ENCODE measurements at places on chromosomes 5 and 9.

DNA sequence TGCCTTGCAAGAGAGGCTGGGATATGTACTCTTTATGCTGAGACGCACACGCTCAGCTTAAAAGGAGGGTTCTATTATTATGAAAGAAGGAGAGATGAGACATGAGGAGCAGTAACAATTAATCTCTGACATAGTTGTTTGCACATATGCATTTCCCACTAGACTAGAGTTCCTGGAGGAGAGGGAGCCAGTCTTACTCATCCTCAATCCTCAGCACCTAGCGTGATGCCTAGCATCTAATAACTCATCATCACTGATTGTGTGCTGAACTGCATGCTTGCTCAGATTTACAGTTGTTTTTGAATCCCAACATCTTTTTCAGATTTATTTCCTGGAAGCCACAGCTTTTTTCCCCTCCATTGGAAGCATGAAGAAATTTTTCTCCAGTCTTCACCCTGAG, 35.5 kb downstream of the GCNT4 start:
- no peak for DNase-seq

GRCh38 chr5:257148-257547, 14.3 kb upstream of the PDCD6 start:
- DNase-seq = no peak

DNA sequence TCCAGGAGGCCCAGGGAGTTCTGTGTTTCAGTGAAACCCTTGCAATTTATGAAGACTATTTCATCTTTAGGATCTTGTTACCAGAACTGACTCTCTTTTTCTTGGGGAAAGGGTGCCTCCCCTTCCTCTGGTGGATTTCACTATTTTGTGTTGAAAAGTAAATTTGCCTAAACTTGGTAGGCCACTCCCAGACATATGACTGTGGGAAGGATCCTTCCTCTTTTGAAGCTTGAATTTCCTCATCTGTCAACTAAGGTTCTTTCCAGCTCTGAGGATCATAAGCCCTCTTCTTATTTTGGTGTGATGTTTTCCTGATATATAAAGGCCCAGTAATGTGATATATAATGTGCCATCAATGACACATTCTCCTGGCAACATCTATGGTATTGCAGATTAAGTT, 59.1 kb upstream of the ZFAND5 start:
- no peak for DNase-seq

DNA sequence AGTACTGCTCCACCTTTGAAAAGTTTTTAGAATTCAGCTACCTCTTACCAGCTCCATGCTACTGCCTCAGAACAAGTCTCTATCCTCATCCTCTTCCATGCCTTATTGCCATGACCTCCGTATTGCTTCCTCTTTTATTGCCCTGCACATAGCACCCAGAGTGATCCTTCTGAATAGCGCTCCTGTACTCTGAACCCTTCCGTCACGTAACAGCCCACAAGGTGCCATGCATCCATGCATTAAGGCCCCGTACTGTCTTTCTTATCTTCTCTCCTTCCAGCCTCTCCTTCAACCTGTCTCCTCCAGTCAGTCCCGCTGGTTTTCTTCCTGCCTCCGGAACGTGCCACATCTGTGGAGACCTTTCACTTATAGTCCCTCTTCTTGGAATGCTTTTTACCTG, 273.3 kb upstream of the SEMA6A start:
- no peak for DNase-seq

GRCh38 chr9:121399883-121400607, 30.0 kb upstream of the STOM start:
- DNase-seq = no peak

GRCh38 chr9:130824079-130824478, 11.0 kb upstream of the ABL1 start:
- DNase-seq = no peak

DNA sequence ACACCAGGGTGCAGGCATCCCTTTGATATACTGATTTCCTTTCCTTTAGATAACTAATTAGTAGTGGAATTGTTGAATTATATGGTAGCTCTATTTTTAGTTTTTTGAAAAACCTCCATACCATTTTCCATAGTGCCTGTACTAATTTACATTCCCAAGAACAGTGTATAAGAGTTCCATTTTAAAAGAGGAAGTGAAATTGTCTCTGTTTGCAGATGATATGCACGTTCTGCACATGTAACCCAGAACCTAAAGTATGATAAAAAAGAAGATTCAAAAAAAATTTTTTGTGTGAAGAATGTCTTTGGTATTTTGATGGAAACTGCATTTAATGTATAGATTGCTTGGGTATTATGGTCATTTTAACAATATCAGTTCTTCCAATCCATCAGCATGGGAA, 424.0 kb upstream of the CCNH start:
- no peak for DNase-seq

DNA sequence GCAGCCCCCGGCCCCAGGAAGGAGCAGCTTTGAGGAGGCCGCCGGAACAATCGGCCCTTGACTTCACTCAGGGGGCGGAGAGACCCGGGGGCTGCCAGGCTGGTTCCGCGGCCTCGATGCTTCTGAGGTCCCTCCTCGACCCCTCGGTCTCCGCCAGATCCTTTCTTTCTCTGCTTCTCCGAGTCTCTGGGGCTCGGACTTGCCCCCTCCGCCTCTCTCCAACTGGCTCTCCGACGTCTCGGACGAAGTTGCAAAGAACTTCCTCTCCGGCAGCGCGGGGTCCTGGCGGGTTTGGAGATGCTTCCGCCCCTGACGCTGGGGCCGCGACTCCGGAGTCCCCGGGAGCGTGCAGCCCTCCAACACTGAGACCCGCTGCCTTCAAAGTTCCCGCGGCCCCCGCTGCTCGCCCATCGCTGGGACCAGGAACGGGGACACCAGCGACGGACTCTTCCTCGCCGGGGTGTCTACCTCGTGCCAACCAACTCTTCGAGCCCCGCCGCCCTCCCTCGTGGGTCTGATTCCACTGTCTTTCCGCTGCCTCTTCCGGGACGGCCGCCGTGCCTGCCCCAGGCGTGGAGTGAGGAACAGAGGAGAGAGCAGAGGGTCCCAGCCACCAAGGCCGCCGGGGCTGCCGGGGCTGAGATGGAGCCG, 7.0 kb downstream of the PAX5 start:
- no peak for DNase-seq

DNA sequence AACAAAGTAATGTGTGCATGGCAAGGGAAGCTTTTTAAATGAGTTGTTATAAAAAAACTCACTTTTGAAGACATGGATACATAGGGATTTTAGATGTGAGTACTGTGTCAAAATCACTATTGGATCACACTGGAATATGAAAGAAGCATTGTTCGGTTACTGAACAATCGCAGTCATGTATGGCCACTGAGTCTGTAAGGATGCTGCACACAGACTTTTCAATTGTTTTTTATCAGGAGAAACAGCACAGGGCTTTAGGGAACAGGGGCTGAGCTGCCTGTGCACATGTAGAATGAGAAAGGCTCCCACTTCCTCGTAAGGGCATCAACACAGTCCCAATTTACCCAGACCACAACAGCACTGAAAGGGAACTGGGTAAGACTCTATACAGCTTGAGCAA, 1333.9 kb upstream of the DMAC1 start:
- no peak for DNase-seq

- no peak for DNase-seq
These were observed 157.8 kb downstream of the MED10 start for GRCh38 chr5:6220346-6221088.

- DNase-seq = no peak
These were observed 8.5 kb upstream of the CSNK1A1 start for GRCh38 chr5:149559706-149560105.

GRCh38 chr5:11905206-11905605, 960 bp upstream of the CTNND2 start:
- no peak for DNase-seq

DNA sequence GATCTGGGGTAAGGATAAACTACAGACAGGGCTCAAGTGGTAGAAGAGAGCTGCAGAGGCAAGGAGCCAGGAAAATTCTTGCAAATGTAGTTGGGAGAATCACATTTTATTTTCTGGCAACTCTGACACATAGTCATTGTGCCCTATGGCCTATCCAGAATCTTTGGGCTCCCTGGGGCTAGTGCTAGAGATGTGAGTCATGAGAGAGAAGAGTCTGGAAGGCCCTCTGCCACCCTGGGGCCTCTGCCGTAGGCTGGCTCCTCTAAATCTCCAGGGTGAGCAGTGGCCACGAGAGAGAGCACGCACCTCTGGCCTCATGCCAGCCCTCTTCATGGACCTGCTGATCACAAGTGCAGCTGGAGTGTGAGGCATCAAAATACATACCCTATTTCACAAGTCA, 74.3 kb upstream of the SSBP2 start:
- DNase-seq = no peak

GRCh38 chr9:90459321-90459720, 183.3 kb downstream of the DIRAS2 start:
- DNase-seq = no peak

DNA sequence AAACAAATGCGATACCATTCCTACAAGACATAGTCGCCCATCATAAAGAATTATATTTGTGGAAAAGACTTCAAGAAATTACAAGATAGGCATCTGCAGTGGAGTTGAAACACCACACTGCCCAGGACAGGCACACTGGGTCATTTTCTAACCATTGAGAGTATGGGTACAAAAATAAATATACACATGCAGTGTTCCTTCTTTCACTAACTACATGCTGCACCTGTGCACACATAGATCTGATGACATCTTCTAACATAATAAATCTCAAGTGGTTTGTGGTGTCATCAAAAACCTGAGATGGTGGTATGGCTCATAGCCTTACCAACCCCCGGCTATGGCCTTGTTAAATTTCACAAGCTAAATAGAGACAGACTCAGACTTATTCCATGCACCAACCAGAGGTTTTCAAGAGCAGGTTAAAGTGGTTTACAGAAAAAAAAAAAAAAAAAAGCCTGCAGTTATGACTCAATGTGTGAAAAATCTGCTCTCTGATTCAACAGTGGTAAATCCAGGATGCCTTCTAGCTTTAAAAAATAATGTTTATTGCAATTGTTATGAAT, 12.4 kb upstream of the NFIB start:
- DNase-seq = no peak

DNA sequence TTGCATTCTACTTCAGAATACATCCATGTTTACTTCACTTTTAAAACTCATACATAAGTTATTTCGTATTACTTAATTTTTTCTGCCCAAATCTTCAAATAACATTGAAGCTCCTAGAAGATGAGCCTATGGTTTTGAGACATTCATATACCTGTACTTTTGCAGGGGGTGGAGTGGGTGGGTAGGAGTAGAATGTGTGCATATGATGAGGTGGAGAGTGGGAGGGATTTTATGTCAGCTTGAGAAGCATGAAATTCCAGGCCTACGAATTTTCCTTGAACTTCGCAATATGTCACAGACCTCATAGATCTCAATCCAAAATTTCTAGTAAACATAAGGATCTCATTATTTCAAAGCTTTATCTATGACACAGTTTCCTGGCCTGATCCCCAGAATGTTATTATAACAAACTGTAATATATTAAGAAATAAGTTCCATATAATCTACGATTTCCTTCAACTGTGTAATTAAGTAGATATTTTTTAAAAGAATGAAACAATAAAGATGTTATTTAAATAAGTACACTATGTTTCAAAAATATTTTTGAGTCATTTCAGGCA, 19.7 kb upstream of the MOB3B start:
- no peak for DNase-seq

DNA sequence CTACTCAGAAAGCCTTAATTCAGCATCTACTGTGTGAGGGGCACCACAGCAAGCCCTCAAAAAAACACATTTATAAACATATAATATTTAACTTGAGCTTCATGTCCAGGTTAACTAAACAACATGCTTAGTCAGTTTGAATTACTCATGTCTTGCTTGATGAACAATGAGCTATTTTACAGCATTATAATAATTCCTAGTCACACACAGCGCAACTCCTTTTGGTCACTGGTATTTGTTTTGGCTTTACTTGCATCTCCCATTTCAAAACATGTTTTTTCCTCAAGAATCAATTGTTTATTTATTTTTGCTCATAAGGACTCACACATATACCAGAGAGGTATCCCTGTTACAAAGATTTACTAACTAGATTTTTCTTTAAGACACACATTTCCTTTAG, 616.7 kb upstream of the DAB2 start:
- DNase-seq = no peak

DNA sequence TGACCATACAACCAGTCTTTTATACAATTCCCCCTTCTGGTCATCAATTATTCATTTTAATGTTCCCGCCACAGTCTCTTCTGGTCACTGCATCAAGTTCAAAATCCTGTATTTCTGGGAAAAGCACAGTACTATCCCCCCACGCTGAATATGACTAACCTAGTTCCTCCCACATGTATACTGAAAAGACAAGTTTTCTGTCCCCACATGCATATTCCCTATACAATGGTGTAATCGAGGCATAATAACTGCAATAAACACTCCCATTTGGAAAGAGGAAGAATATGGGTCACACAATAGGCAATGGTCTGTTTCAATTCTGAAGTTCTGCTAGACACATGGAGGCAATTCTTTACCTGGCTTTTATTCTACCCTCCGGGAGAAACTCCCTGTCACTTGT, 344.9 kb downstream of the EFNA5 start:
- no peak for DNase-seq

DNA sequence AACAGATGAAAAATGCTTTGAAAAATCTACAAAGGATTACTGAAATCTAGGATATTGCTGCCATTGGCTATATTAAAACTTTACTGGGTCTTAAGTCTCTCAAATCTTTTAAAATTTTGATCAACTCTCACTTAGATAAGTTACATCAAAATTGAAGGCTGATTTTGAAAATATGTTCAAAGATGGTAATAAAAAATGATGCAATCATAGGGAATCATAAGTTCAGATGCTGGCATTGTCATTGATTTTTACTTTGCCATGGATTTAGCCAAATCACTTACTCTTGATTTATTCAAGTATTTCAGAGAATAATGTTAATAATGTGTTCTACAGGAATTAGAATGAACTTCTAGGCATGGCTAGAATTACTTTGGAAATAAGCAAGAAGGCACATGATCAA, 24.2 kb downstream of the LARS1 start:
- DNase-seq = no peak

GRCh38 chr5:10712574-10713366, 48.3 kb downstream of the DAP start:
- DNase-seq = no peak

DNA sequence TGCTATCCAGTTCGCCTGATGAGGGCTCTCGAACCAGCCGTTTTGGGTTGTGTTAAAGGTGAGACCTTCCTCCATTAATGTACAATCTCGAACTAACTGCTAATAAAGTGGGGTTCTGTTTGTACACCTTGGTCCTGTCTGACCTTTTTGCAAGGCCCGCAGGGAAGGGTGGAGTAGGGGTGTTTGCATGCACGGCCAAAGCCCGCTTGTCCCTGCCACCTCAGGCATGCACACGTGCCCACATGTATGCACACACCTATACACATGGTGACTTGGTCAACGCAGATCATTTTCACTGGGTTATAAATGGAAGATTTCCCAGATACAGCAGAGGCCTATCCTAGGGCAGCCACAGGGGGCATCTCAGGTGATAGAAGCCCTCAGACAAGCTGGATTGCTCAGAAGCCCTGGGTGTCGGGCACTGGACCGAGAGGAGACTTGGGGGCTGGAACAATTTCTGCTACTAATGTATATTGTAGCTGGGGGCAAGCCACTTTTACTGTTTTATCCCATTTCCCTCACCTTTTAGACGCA, 50.2 kb downstream of the NDST1 start:
- DNase-seq = no peak
